ENCODE measurements at places on chromosomes 16 and 17.

GRCh38 chr17:14058051-14058450 lies 11.3 kb upstream of the COX10 start:
- DNase-seq: no peak

DNA sequence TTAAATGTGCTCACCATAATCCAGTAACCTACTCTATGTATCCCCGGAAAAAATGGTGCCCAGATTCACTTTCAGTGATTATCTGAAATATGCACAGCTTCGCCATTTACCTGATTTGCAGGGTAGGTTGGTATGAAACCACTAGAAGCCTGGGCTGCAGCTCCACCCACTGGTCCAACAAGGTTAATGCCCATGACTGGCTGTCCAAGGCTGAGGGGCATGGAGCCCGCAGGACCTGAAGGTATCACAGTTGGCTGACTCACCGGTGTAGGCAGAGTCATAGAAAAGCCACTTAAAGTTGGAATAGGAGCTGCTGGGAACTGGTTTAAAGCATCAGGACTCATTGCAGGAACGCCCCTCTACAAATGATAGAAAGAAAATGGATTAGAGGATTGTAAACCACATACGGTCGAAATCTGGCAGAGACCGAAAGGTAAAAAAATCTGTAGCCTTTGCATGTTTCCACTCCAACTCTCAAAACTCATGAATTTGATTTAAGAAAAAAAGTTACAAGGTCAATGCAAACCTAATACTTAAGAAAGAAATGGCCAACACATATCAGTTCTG lies 38.6 kb downstream of the SYNRG start:
- peak; percentile 88 for DNase-seq

- DNase-seq: no peak
Measured at GRCh38 chr16:2827831-2828520, 2.1 kb upstream of the ZG16B start.

DNA sequence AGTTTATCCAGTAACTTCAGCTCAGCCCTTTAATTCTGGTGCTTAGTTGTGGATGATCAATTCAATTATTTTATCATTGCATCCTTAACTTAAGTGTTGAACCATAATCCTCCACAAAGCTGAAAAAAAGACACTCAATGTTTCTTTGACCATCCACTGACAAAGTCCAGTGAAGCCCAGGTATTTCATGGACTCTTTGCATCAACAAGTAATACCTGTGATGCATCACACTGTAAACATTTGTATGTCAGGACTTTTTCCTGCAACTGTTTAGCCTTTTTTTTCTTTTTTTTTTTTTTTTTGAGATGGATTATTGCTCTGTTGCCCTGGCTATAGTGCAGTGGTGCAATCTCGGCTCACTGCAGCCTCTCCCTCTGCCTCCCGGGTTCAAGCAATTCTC lies 6.6 kb upstream of the NFAT5 start:
- DNase-seq: no peak

DNA sequence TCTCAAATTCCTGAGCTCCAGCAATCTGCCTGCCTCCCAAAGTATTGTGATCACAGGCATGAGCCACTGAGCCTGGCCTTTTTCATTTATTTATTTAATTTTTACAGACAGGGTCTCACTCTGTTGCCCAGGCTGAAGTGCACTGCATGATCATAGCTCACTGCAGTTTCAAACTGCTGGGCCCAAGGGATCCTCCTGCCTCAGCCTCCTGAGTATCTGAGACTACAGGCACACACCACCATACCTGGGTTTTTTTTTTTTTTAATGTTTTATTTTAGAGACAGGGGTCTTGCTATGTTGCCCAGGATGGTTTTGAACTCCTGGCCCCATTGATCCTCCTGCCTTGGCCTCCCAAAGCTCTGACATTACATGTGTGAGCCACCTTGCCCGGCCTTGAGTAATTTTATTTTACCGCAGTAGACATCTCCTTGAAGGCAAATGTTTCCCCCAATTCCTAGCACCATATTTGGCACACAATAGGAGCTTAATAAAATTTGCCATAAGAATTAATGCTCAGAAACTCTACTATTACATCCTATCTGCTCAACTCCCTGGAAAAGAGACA lies 1.9 kb upstream of the EEF2K start:
- DNase-seq: no peak

- peak; percentile 15 for DNase-seq
Measured at GRCh38 chr16:31052114-31052513, 18.8 kb downstream of the STX4 start.

- DNase-seq: peak; percentile 70
Measured at GRCh38 chr17:66855204-66855603, 20.3 kb downstream of the CACNG5 start.

- DNase-seq: peak; percentile 31
Measured at GRCh38 chr16:67873435-67874370, 851 bp downstream of the EDC4 start.
